ENCODE measurements at places on chromosomes 12 and 14.

GRCh38 chr12:89695830-89696229 lies 12.8 kb downstream of the ATP2B1 start:
- DNase-seq: no peak

DNA sequence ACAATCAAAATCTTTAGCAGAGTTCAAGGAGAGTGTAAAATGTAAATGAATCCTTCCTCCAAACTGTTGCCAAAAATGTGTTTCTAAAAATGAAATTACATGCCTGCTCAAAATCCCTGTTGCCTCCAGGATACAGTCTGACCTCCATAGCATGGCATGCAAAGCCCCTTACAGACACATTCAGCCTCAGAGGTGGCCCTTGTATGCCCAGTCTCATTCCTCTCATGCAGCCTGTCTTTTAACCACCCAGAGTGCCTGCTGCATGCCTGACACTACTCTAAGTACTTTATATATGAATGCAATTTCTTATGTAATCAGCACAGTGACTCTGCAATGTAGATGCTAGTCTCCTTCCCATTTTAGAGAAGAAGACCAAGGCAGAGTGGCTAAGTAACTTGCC lies 24.4 kb upstream of the PTPRQ start:
- DNase-seq: no peak

GRCh38 chr12:116166306-116166705 lies 111.2 kb downstream of the MED13L start:
- no peak for DNase-seq

DNA sequence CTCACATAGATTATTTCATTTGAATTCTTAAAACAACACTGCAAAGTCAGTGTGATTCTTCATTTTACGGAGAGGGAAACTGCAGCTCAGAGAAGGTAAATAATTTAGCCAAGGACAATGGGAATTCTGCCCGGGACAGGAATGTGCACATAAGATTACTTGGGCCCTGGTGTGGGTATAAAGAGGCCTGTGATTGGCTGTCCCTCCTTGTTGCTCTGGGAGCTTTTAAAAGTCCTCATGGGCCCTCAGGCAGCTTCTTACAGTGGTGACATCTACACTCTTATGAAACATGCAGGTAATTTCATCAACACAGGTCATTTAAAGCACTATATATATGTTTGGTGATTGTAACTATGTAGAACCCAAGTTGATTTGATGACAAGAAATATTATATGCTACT lies 100.3 kb downstream of the ESR2 start:
- no peak for DNase-seq

DNA sequence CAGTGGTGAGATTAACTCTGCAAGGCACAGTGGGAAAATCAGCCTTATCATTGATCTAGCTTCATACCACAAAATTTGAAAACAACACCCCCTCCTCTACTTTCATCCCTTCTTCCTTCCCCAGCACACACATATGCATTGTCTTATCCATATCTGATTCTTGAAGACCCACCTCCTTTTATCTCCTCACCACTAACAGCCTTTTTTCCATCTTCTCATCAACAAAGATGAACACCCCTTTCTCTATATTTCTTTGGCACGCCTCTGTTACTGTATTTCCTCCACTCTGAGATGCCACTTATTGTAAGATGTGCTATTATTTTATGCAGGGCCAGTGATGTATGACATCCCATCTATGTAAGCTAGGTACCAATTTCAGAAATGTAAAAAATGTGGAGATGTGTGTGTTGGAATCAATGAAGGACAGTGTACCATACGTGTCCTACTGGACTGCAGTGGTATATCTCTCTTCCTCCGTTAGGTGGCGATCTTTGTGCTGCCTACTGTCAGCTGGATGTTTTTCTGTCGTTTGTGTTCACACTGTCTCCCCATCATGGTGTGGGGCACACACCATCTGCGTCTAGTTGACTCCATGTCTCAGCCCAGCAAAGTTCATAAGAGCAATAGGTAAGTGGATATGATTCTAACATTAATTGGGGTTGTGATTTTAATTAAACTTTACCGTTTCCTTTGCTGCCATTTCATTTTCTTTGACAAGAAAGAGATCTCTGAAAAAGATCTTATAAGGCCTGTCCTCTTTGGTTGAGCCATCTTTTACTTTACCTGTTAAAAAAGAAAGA lies 24.0 kb downstream of the CCDC38 start:
- peak; percentile 45 for DNase-seq

DNA sequence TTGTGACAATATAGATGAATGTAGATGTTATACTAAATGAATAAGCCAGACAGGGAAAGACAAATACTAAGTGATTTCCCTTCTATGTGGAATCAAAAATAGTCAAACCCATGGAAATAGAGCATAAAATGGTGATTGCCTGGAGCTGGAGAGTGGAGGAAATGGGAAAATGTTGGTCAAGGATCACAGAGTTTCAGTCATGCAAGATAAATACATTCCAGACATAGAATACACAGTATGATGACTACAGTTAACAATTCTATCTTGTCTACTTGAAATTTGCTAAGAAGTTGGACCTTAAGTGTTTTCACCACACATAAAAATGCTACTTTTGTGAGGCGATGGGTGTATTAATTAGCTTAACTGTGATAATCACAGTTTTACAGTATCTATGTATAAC lies 1182.7 kb downstream of the AACS start:
- DNase-seq: no peak

GRCh38 chr14:76227450-76228050 lies 75.8 kb downstream of the GPATCH2L start:
- peak; percentile 81 for DNase-seq
